B cell (primary cell): ENCODE measurements at places on chromosomes 11 and 22. TPM values are rescaled to one million over a fixed set of nuclear protein-coding genes. Genes with fewer than 3 reads are reported as not detected.

The TTC28 gene
- polyA plus RNA-seq, result 1.4 and 4.5 TPM in 2 replicates

DNA sequence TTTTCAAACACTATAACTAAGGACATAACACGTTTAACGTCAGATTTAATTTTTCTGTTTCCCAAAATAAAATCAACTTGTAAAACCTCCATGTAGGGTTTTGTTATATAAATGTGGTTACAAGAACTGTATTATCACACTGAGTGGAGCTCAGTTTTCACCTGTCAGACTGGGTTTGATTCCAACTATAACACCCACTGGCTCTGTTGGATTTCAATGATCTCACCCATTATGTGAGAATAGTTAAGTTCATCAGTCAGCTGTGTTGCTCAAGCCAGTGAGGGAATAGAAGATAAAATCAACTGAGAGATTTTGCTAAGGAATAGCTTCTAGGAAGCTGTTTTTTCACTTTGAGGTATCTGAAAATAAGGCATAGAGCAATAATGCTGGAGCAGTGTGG, 5.1 kb upstream of the OR52R1 start:
- H3K27me3 ChIP-seq, result no peaks in the 10 kb centered on the region
- no peak overlapping the region for H3K27ac ChIP-seq
- H3K4me3 ChIP-seq, result no peak overlapping the region
- no peak for DNase-seq
- no peaks in the 10 kb centered on the region for H3K36me3 ChIP-seq

The RDX gene
- polyA plus RNA-seq, result 4.4 and 9.3 TPM in 2 replicates

DNA sequence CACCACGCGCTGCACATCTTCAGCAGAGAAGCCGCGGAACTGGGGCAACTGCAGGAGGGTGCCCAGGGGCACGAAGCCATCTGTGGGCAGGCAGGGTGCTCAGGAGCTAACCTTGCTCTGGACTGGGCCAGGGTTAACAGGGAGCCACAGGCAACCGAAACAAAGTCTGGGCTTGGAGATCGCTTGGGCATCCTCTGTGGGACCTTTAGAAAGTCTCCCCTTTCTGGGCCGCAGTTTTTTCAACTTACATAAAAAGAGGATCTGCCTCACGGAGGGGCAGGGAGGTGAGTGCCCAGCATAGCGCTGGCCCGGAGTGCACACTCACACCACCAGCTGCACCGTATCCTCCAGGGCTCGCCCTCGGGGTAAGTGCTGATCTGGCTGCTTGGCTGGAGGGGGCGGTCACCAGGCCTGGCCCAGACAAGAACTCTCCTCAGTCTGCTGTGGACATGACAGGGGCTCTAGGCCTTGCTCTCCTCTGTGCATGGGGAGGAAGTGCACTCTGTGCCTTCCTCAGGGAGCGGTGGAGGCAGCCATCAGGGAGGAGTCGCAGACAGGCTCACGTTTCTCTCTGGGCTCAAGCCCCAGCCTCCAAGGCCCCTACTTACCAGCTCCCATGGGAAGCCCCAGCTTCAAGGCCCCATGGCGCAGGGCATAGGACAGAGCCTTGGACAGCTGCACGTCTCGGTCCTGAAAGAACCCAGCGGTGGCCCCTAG, 937 bp downstream of the TRPT1 start:
- H3K4me3 ChIP-seq, result peak overlapping the region; percentile 64
- H3K36me3 ChIP-seq, result no peaks in the 10 kb centered on the region
- H3K27ac ChIP-seq, result peak overlapping the region; percentile 82

DNA sequence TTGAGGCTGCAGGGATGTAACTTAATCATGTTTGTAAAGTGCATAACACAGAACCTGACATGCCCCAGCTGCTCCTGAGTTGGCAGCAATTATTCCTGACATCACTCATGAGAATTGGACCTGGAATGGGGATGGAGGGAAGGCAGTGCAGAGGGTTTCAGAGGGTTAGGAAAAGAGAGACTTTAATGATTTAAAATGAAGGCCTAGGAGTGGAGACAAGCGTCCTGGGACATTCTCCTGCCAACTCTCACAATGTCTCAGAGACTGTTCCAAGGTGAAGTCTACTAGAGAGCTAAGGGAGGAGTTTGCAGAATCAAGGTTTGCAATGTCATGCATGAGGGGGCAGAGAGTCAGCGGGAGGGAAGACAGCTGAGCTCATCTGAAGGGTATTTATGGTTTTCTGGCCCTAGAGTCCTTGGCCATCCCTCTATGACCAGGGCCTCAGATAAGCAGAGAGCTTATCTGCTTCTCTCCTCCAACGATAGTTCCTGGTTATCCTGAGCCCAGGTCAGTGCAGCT, 36.9 kb downstream of the GGTLC2 start:
- no peak for DNase-seq
- no peak overlapping the region for H3K27ac ChIP-seq
- no peaks in the 10 kb centered on the region for H3K36me3 ChIP-seq

DNA sequence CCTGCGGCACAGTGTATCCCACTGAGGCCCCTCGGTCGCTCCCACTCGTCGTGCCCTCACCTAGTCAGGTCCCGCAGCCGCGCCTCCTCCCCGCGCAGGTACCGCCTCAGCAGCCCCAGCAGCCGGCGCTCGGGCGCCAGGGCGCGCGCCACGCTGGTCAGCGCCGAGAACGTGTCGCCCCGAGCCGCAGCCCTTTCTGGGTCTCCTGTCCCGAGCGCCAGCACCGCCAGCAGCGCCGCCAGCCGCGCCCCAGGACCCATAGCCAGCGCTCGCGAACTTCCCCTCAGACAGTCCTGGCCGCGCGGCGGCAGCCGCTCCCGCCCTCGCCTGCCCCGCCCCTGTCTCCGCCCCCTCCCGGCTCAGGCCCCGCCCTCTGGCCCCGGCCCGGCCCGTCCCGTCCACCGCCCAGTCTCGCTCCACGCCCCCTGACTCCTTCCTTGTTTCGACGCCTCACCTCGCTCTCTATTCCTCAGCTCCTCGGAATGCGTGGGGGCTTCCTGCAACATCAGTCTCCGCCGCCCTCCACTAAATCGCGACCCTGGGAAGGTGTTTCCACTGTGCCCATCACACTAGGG, at the start of gene P4HA3:
TSS of gene P4HA3 (minus strand) at position 289 of the 575 bp plus-strand sequence. CDS start at position 260, 29 bp downstream.
- peaks cover 14% of the 10 kb centered on the region for H3K27me3 ChIP-seq
- no peak within 1 kb of the TSS for H3K27ac ChIP-seq
- peaks cover 13% of the 10 kb centered on the region for H3K4me1 ChIP-seq
- H3K36me3 ChIP-seq, result no peaks in the 10 kb centered on the region
- DNase-seq, result peak; percentile 60

DNA sequence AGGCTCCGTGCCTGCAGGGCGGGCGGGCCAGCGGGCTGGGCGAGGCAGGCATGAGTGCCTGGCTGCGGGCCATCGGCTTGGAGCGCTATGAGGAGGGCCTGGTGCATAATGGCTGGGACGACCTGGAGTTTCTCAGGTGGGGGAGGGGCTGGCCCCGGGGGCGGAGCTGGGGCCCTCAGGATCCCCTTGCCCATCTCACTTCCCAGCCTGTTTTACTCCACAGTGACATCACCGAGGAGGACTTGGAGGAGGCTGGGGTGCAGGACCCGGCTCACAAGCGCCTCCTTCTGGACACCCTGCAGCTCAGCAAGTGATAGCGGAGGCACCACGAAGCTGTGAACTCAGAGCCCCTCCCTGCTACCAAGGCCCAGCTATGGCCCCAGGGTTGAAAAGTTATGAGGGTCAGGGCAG, 5.9 kb downstream of the PHOX2A start:
- DNase-seq, result peak; percentile 61
- H3K36me3 ChIP-seq, result no peaks in the 10 kb centered on the region
- no peak overlapping the region for H3K4me3 ChIP-seq

GRCh38 chr11:17605651-17606122, 58.6 kb downstream of the OTOG start:
- no peaks in the 10 kb centered on the region for H3K27me3 ChIP-seq
- H3K4me1 ChIP-seq, result no peaks in the 10 kb centered on the region
- no peak overlapping the region for H3K27ac ChIP-seq
- H3K4me3 ChIP-seq, result no peak overlapping the region
- no peak for DNase-seq

The GP1BB gene
- 0.31 and 4.3 TPM in 2 replicates for polyA plus RNA-seq

GRCh38 chr11:66048547-66049323, at the start of gene GAL3ST3:
TSS of gene GAL3ST3 (minus strand) at chr11:66049161. CDS start at chr11:66045415, 3,746 bp downstream.
- H3K27me3 ChIP-seq, result no peaks in the 10 kb centered on the region
- H3K27ac ChIP-seq, result no peak within 1 kb of the TSS
- H3K4me3 ChIP-seq, result no peak within 1 kb of the TSS
- H3K4me1 ChIP-seq, result peaks cover 36% of the 10 kb centered on the region
- DNase-seq, result no peak

The MMP27 gene
- not detected in 2 replicates for polyA plus RNA-seq

DNA sequence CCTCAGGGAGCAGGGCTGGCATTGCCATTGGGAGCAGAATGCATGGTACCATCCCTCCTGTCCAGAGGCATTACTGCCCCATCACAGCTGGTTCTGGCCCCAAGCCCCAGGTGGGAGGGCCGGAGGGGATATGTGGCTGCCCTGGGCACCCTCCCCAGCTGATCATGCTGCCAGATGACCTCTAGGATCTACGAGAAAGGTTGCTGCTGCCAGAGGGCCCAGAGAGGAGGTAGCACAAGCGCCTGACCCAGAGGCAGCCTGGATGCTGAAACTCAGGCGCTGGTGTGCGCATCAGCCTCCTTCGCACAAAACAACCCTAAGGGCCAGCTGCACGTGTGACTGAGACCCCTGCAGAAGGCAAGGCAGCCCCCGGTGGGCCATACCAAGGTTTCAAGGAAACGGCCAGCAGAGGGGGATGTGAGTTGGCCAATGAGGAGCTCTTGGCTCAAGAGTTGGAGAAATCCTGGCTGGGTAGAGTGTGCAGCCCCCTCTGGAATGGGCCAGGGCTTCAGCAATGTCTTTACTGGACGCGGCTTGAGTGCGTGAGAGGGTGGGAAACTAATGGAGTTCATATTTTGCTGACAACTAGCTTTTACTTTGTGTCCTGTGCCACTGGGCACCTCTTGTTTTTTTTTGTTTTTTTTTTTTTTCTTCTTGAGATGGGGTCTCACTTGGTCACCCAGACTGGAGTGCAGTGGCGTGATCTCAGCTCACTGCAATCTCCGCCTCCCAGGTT, 88.3 kb upstream of the PARVA start:
- DNase-seq, result no peak
- peaks cover 5% of the 10 kb centered on the region for H3K4me1 ChIP-seq
- no peak overlapping the region for H3K4me3 ChIP-seq
- H3K27ac ChIP-seq, result no peak overlapping the region
- no peaks in the 10 kb centered on the region for H3K27me3 ChIP-seq
- no peaks in the 10 kb centered on the region for H3K36me3 ChIP-seq

DNA sequence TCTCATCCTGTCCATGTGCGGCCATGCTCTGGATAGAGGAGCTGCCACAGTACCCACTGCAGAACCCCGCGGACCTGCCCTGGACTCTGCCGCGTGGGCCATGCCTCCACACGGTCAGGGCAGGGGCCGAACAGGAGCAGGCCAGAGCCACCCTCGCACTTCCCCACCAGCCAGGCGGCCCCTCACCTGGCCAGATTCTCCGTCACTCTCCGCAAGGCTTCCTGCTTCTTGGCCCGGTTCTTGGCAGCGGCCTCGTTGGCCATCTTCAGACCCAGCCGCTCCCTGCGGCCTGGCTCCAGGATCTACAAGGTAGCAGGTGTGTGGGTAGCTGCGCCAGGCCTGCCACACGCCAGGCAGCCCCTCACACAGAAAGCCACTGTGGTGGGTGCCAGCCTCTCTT, 3.8 kb downstream of the TSSK2 start:
- no peaks in the 10 kb centered on the region for H3K27me3 ChIP-seq
- H3K36me3 ChIP-seq, result peaks cover 51% of the 10 kb centered on the region
- no peak overlapping the region for H3K27ac ChIP-seq

The ST14 gene
- polyA plus RNA-seq, result 5.8 and 36.2 TPM in 2 replicates

The STK33 gene
- polyA plus RNA-seq, result 3.1 and 8.0 TPM in 2 replicates

GRCh38 chr22:22098457-22099193, 116.0 kb upstream of the TOP3B start:
- H3K36me3 ChIP-seq, result no peaks in the 10 kb centered on the region
- peaks cover 36% of the 10 kb centered on the region for H3K4me1 ChIP-seq
- peak overlapping the region; percentile 93 for H3K27ac ChIP-seq
- peak overlapping the region; percentile 36 for H3K4me3 ChIP-seq

DNA sequence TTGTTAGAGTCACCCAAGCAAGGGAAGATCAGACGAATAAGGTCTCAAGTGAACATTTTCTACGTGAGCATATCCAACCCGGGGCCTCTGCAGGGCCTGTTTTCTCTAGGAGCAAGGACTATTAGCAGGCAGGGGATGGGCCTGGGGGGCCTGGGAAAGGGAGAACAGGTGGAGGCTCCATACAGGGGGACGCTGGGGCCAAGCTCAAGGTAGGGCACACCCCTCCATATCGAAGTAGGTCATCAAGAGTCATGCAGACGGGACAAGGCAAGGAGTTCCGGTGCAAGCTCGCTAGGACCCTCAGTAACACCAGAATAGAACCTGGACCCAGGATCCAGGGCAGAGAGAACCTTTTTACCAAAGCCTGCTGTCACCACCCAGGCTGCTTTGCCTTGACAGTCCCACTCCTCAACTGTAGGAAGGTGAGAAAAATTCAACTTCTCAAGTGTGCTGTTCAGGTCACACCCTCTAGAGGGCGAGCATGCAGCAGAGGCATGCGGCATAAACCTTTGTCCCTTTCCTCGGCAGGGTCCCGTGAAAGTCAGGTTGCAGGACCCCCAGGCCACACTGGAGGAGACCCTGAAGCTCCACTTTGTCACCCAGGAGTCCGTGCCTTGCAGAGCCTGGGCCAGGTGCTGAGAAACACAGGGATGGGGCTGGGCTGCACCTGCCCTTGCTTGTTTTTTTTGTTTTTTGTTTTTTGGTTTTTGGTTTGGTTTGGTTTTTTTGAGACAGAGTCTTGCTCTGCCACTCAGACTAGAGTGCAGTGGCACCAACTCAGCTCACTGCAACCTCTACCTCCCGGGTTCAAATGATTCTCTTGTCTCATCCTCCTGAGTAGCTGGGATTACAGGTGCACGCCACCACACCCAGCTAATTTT, 8.6 kb upstream of the APOBEC3B start:
- H3K27me3 ChIP-seq, result no peaks in the 10 kb centered on the region
- no peak overlapping the region for H3K4me3 ChIP-seq
- peaks cover 8% of the 10 kb centered on the region for H3K4me1 ChIP-seq
- peak; percentile 71 for DNase-seq

GRCh38 chr22:31829505-31829904, 75.7 kb downstream of the DEPDC5 start:
- no peaks in the 10 kb centered on the region for H3K27me3 ChIP-seq
- no peaks in the 10 kb centered on the region for H3K4me1 ChIP-seq
- DNase-seq, result no peak
- no peak overlapping the region for H3K27ac ChIP-seq

DNA sequence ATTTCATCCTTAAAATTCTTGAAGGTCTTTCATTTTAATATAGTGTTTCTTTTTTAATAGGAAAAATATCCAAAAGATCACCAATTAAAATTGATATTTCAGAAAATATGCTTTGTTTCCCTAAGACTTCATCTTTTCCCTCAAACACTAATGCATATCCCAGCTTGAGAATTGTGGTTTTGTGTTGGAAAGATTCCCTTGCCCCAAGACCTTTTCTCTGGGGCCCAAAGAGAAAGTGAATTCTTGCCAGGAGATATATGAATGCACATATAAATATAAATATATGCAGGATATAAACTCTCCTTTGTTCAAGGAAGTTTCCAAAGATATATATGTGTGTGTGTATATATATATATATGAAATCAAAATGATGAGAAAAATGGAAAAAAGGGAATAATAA, 241.2 kb downstream of the FAM76B start:
- no peaks in the 10 kb centered on the region for H3K4me1 ChIP-seq
- no peaks in the 10 kb centered on the region for H3K36me3 ChIP-seq
- H3K4me3 ChIP-seq, result no peak overlapping the region
- DNase-seq, result no peak
